ENCODE measurements at places on chromosomes 16 and 17.
A peak's percentile ranks its signal among the peaks of the same experiment; 100 is the strongest.

DNA sequence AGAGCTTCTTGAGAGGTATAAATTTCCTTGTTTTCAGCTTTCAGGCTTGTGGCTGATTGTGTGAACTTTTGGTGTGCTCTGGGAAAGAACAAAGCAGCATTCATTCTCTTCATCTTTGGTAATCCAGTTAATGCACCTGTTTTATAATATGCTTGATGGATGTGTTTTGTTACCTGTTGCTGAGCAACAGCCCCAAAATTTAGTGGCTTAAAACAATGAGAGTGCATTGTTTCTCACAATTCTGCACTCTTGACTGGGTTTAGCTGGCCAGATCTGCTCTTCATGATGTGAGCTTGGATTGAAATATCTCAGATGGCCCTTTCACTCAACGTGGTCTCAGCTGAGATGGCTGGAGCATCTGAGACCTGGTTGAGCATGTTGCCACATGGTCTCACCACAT is 58.7 kb upstream of the NOL11 start:
- no peak for DNase-seq

DNA sequence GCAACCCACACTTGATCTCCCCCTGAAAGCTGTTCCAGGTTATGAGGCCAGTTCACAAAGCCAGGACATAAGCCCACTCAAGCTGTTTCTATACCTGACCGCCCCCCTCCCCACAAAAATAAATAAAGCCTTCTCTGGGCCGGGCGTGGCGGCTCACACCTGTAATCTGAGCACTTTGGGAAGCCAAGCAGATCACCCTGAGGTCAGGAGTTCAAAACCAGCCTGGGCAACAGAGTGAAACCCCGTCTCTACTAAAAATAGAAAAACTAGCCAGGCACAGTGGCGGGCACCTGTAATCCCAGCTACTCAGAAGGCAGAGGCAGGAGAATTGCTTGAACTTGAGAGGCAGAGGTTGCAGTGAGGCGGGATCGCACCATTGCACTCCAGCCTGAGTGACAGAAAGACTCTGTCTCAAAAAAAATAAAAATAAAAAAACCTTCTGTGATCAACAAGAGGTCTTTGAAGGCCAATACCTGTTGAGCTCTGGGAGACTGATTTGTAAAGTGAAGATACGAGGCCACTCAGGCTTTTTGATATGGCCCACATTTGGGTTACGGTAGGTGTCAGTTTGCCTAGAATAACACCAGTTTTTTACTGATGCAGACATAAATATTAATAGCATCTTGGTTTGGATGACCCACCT is 2.2 kb downstream of the KDM8 start:
- no peak for DNase-seq

DNA sequence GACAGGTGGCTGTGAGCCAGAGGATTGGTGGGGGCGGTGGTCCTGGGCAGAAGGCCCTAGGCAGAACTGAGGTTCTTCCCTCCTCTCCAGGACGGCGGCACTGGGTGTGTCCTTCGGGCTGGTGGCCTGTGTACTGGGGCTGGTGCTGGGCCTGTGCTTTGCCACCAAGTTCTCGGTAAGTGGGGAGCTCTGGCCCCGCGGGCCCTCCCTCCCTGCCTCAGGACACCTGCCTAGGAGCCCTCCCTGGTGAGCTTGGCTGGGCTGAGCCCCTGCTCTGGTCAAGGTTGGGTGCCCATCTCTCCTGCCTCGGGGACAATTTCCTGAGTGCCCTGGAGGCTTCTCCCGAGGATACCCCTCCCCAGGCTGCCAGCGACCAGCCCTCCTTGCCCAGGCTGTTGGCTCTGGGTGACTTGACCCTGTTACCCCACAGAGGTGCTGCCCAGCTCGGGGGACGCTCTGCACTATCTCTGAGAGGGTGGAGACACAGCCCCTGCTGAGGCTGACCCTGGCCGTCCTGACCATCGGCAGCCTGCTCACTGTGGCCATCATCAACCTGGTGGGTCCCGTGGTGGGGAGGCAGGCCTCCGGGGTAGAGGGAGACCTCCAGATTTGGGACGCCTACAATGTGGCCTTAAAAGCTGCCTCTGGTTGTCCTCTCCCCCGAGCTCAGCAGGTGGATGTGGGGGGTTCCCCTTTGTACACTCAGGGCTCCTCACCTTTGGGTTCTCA is 42.0 kb downstream of the ADCY7 start:
- DNase-seq, result peak; percentile 93

- DNase-seq, result no peak
These were observed 12.7 kb upstream of the ANKFY1 start for GRCh38 chr17:4276514-4276913.

DNA sequence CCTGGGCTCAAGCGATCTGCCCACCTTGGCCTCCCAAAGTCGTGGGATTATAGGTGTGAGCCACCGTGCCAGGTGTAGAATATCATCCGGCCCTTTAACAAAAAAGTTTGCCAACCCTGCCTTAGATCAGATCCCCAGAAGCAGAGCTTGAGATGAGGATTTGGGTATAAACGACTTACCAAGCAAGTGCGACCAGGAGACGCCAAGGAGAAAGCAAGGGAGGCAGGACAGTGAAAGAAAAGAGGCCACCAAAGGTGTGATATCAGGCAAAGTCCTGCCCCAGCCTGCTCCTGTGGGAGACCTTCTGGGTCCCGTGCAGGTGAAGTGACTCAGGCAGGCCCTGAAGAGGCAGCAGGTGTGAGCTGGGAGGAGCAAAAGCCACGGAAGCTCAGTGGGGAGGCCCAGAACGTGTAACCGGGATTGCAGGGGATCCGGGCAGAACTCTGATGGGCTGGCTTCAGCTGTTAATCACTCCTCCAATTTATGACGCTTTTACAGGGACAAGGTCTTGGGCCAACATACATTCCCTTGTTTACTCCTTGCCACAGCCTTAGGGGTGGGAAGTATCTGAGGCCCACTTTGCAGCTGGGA is 14.1 kb upstream of the CALB2 start:
- no peak for DNase-seq

DNA sequence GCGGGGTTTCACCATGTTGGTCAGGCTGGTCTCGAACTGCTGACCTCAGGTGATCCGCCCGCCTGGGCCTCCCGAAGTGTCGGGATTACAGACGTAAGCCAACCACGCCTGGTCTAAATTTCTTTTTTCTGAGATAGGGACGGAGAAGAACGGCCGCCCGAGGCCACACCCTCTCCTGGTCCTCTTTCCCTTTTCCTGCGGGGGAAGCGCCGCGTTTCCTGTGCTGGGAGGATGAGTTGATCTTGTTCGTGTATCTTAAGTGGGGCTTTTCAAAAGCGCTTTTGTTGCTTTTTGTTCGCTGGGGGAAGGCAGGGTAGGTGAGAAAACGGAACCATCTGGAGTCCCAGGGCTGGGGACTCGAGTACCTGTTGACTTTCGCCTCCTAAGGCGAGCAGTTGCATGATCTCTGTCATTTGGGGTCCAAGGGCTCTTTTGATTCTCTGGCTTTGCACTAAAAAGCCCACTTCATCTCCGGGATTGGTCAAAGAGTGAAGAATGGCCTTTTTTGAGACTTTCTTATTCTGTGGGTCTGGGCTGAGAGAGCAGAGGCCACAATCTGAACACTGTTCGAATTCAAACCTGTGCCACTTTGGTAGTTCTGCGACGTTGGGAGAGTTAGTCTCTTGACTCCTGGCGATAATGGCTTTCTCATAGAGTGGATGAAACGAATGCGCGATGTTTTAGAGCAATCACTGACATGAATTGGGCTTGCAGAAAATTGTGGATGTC is 1.3 kb downstream of the FUS start:
- no peak for DNase-seq

- no peak for DNase-seq
These were observed 706.5 kb downstream of the KCNJ2 start for GRCh38 chr17:70875729-70876310.

- no peak for DNase-seq
These were observed 84.2 kb downstream of the ZFHX3 start for GRCh38 chr16:72963533-72964315.

- no peak for DNase-seq
These were observed 1.0 kb downstream of the ZNRF1 start for GRCh38 chr16:74999609-75000480.

DNA sequence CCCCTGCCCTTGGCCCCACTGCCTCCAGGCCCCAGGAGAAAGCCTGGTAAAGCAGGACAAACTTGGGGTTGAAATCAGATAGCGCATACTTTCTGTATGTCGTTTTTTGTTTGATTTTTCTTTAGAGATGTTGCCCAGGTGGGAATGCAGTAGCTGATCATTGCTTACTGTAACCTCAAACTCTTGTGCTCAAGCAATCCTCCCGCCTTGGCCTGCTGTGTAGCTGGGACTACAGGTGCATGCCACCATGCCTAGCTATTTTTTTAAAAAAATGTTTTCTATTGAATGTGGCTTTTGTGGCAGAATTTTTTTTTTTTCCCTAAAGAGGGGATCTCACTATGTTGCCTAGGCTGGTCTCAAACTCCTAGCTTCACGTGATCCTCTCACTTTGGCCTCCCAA is 11.1 kb upstream of the CCL5 start:
- DNase-seq, result no peak

GRCh38 chr16:89607453-89607852 is 6.0 kb upstream of the DPEP1 start:
- DNase-seq, result no peak

- no peak for DNase-seq
These were observed 6.4 kb downstream of the NFE2L1 start for GRCh38 chr17:48054238-48055185.

- DNase-seq, result no peak
These were observed 794 bp downstream of the SMG6 start for GRCh38 chr17:2302778-2303203.

- DNase-seq, result no peak
These were observed 470.1 kb downstream of the SOX9 start for GRCh38 chr17:72590882-72591281.

- DNase-seq, result no peak
These were observed 12.0 kb downstream of the PGS1 start for GRCh38 chr17:78390241-78391050.

GRCh38 chr17:64385187-64386083 is 5.2 kb downstream of the PECAM1 start:
- no peak for DNase-seq

DNA sequence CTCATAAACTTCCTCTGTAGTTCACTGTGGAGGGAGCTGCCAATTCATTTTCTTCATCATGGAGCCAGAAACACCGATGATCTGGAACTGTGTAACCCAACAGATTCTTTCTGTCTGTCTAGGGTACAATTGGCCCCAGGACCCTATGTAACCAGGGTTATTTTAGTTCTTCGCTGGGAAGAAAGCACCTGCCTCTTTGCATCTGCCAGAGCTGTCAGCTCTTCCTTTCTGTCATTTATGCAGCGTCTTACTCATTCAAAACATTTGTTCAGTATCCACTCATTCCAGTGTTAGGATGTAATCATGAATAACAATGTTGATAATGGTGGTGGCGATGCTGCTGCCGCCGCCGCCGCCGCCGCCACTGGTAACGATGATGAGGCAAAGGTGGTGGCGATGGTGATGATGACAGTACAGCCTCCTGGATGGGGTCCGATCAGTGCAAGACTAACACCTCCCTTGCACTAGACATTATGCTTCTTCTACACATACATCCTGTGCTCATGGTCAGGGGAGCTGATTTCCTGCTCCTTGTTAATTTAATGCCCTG is 46.1 kb downstream of the IRX5 start:
- no peak for DNase-seq

GRCh38 chr17:56110463-56111135 is 42.7 kb upstream of the ANKFN1 start:
- DNase-seq, result no peak

DNA sequence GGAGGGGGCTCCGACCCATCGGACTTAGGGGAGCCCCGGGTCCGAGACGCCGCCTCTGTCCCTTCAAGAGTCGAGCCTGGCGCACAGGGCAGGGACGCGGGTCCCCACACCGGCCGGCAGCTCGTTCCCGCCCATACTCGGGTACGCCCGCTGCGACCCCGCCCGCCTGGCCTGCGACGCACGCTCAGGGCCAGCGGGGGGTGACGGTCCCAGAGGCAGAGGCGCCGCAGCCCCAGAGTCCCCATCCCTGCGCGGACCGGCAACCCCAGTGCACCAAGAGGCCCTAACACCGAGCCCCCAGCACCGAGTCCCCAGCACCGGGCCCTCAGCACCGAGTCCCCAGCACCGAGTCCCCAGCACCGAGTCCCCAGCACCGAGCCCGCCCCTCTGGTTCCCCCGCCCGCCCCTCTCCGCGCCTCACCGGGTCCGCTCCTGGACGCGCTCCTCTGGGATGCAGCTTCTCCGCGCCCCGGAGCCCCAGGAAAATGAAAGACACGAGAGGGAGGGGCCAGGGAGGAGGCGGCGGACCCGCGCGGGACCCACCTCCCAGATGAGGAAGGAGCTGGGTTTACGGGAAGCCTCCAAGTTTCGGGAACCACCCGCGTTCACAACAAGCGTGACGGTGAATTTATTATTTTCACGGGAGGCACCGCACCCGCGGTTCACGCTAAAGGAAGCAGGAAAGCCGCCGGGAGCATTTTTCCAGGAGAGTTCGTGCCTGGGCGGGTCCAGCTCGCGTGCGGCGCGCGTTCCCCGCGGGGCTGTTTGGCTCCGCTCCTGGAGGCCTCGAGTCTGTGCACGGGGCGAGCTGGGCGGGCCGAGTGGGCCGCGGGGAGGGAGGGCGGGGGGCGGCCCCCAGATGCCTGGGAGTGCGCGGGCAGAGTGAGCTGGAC is at the start of gene SECTM1:
SECTM1 (minus strand) TSS at position 488 of the 893 bp plus-strand sequence. CDS start 6,526 bp downstream, outside the sequence.
- no peak for DNase-seq
